ENCODE measurements at places on chromosomes 3 and 15. TPM values are rescaled to one million over a fixed set of nuclear protein-coding genes. Genes with fewer than 3 reads are reported as not detected.

PLXNB1 gene
- polyA plus RNA-seq = 90.2 TPM

GRCh38 chr15:75389791-75390382 is 21.5 kb upstream of the MAN2C1 start:
- no peak for DNase-seq

GRCh38 chr15:27853624-27854455 is 245.3 kb downstream of the OCA2 start:
- no peak for DNase-seq

- DNase-seq = no peak
Observed at GRCh38 chr3:96428097-96428496, 386.3 kb upstream of the EPHA6 start.

GRCh38 chr3:65659396-65659795 is 379.3 kb downstream of the MAGI1 start:
- no peak for DNase-seq

Measured in ovary (tissue), 10 donors.